Spinal cord (tissue), 10 donors: ENCODE measurements at places on chromosomes 4 and X. TPM values are rescaled to one million over a fixed set of nuclear protein-coding genes. Genes with fewer than 3 reads are reported as not detected.

DNA sequence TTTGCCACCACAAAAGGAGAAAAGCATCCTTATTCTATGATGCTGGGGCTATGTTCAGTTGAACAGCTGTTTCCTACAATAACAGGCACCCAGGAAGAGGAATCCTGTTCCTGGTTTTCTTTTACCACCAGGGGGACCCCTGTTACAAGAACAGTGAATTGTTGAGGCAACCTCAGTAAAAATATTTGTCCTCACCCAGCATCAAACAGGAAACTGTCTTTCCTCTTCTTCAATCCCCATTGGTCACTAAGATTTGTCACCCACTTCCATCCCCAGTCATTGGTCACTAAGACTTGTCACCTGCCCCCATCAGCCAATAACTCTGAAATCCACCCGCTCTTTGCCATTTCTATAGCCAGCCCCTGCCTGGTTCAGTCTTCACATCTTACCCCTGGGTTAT lies 143.5 kb upstream of the GALNT7 start:
- peak; percentile 53 for DNase-seq

DNA sequence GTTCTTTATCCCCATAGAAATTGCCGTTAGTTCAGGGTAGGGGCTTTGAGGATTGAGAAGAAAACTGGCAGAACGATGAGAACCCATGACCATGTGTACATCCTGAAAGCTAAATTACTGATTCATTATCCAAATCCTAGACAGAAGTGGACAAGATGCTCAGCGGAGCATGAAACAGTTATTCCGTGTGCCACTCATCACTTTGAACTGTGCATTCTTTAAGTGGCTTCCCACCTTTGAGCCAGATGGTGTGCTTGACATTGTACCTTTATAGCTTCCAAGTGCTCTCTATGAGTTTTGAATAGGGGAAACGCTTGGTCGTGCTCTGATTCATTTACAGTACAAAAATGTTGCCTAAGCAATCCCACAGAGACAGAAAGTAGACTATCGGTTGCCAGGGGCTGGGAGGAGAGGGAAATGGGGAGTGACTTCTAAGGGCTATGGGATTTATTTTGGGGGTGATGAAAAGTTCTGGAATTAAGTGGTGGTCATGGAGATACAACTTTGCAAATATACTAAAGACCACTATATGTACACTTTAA lies 100.0 kb downstream of the DOCK11 start:
- no peak for DNase-seq

- no peak for DNase-seq
Measured at GRCh38 chr4:181528570-181529184, 714.5 kb upstream of the TENM3 start.

- no peak for DNase-seq
Measured at GRCh38 chrX:154458954-154459778, 1.1 kb downstream of the PLXNA3 start.

GRCh38 chrX:101287402-101287801 lies 3.7 kb downstream of the TAF7L start:
- DNase-seq: peak; percentile 73

DNA sequence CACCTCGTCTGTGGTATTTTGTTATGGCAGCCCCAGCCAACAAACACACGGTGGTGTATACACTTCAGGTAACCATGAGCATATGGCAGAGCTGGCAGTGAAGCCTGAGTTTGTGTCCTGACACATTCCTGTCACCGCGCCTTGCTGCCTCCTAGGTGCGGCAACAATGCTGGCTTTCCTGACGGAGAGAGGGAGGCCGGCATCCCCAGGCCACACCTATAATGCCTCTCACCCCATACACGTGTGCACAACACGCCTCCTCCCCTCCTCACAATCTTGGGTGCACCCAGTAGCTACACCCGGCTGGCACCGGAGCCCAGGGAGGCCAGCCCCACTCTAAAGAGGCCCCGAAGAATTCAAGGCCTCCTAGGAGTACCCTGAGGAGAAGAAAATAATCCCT lies 158.5 kb downstream of the NSUN7 start:
- DNase-seq: no peak

DNA sequence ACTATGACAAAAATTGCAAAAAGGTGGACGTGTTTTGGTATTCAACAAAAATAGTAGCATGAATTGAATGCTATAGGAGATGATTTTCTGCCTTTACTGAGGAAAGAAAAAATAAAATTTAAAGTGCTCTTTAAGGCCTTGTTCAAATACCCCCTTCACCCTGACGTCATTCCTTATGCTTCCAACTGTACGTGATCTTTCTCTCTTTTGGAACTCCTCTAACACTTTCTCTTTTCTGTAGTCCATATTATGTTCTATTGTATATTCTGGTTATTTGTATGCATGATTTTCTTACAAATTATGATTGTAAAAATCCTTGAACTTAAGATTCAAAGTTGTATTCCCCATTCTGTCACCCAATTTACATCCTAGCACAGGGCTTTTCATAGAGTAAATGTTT lies 100.5 kb downstream of the POU4F2 start:
- DNase-seq: no peak

- no peak for DNase-seq
Measured at GRCh38 chr4:138685316-138685715, 330.3 kb upstream of the NOCT start.

- DNase-seq: no peak
Measured at GRCh38 chr4:170671171-170671570, 581.4 kb upstream of the AADAT start.

DNA sequence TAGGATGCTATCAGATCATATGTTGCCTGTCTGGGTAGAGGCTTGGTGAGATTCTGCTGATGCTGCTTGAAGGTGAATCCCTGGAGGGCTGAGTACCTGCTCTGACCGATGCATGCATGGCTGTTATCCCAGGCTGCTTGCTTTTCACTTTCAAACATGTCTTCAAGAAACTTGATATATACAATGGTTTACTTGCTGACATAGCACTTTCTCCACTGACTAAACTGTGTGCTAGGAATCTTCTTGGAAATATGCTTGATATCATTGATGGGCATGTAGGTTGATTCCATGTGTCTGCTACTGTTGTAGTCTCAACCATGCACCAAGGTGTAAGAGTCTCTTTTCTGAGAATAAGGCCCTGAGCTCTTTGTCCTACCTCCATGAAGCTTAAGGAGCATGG lies 79.6 kb upstream of the WDR1 start:
- DNase-seq: no peak

Gene NDST3
- total RNA-seq: 24.2 TPM
